Femur (tissue), 1 donor: ENCODE measurements at places on chromosomes 6 and 20.

DNA sequence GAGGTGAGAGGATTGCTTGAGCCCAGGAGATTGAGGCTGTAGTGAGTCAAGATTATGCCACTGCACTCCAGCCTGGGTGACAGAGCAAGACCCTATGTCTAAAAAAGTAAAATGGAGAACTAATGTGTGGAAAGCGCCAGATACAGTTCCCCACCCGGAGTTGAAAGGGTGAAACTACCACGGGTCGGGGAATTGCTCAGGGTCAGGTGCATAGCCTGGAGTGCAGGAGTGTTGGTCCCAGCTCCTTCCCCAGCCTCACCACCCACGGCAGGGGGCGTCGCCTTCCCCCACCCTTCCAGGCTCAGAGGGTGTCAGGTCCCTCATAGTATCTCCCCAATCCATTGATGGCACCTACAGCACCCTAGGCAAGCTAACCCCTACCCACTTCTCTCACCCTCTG is 26.1 kb downstream of the C20orf203 start:
- DNase-seq: no peak

- DNase-seq: no peak
Measured at GRCh38 chr6:116104636-116105035, 4.0 kb downstream of the NT5DC1 start.

- no peak for DNase-seq
Measured at GRCh38 chr6:153092082-153093013, 38.7 kb downstream of the RGS17 start.

GRCh38 chr6:20167601-20168000 is 44.7 kb downstream of the MBOAT1 start:
- DNase-seq: no peak

DNA sequence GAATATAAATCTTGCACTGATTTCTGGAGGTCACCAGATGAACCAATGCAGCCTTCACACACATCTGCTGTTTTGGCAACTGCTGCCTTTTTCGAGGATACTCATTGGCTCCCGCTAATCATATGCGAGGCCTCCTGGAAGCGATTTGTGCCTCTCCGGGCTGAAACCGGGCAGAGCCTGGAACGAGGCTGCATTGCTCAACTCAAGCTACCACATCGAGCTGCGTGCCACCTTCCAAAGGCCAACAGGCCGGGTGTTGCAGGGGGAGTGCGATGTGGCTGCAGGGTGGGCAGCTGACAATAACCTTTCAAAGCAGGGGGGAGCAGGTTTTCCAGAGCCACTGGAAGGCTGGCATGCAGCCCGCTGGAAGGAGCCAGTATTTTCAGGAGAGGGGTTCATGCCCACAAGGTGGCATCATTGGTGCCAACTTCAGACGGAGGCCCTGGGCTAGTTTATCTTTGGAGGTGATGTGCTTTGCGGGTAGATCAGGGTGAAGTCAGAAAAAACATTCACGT is 122.6 kb upstream of the IFNGR1 start:
- DNase-seq: peak; percentile 45

GRCh38 chr20:16569246-16570153 is 3.7 kb downstream of the KIF16B start:
- DNase-seq: no peak
